ENCODE measurements at places on chromosomes 5 and 9.
A peak's percentile ranks its signal among the peaks of the same experiment; 100 is the strongest.

GRCh38 chr5:93078082-93079038, 502.7 kb downstream of the NR2F1-AS1 start:
- no peak for DNase-seq

GRCh38 chr9:90219548-90220118, 423.0 kb downstream of the DIRAS2 start:
- peak; percentile 55 for DNase-seq

GRCh38 chr5:157748760-157749461, 5.4 kb downstream of the LSM11 start:
- no peak for DNase-seq

GRCh38 chr5:122607818-122608217, 167.1 kb upstream of the SNX2 start:
- no peak for DNase-seq

GRCh38 chr5:170343177-170343576, 45.6 kb upstream of the LCP2 start:
- DNase-seq = no peak

GRCh38 chr9:136837146-136837855, 5.0 kb upstream of the AJM1 start:
- no peak for DNase-seq

GRCh38 chr5:64834611-64835010, 65.9 kb downstream of the CWC27 start:
- DNase-seq = no peak

- DNase-seq = no peak
These were observed 34.5 kb upstream of the SPARC start for GRCh38 chr5:151721087-151721646.

GRCh38 chr5:113450462-113450861, 15.7 kb upstream of the TSSK1B start:
- no peak for DNase-seq

- no peak for DNase-seq
These were observed 59.6 kb upstream of the IL17B start for GRCh38 chr5:149438711-149439132.

DNA sequence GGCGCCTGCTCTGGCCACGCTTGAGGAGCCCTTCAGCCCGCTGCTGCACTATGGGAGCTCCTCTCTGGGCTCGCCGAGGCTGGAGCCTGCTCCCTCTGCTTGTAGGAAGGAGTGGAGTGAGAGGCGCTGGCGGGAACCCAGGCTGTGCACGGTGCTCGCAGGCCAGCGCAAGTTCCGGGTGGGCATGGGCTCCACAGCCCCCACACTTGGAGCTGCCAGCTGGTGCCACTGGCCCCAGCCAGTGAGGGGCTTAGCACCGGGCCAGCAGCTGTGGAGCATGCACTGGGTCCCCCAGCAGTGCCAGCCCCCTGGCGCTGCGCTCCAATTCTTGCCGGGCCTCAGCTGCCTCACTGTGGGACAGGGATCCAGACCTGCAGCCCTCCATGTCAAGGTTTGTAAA, 122.1 kb upstream of the CD180 start:
- no peak for DNase-seq

DNA sequence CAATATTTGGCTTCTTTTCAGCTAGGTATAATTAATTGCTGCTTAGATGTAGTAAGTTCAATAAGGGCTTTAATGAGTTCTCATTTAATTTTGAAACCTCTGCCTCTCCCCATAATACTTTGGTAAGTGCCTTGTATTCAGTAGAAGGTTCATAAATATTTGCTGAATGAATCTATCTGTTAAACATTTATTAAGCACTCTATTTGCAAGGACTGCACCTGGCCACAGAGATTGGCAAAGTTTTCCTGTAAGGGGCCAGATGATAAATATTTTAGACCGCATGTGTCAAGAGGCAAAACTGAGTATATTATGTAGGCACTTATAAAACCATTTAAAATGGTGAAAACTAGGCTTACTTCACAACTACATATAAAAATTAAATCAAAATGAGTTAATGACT, 19.0 kb upstream of the GNA14 start:
- no peak for DNase-seq

- no peak for DNase-seq
These were observed 1.4 kb upstream of the CSNK1A1 start for GRCh38 chr5:149552553-149553160.

DNA sequence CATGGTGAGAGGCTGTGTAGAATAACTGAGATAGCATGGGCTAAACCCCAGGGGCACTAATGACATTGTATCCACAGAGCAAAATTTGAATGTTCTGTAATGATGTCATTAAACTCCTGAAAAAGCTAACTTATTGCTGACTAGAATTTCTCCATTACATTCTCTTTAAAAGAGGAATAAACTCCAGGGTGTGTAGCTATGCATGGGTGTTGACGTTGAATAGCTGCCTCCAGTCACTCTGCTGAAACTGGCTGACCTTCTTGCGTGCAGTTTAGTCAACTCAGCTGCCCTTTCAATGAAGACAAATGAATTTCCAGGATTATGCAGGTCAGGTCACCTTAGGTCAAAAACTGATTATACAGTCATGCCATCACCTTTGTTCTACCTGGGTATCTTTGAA, 617.5 kb upstream of the WWC1 start:
- no peak for DNase-seq

DNA sequence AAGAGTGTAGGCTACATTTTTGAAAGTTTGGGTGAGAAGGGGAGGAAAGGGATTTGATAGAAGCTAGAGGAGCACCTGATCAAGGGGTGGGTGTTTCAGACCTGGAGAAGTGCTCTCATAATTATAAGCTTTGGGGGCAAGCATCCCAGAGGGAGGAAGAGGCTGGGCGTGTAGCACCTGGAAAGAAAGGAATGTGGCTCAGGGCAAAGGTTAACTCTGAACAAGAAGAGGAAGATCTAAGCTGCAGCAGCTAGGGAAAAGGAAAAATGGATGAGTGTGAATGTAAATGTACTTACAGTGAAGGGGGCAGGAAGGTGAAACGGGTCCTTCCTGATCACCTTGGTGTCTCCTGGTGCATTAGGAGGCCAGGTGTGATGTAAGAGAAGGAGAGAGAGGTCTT, 49.8 kb upstream of the ANKRD55 start:
- no peak for DNase-seq

DNA sequence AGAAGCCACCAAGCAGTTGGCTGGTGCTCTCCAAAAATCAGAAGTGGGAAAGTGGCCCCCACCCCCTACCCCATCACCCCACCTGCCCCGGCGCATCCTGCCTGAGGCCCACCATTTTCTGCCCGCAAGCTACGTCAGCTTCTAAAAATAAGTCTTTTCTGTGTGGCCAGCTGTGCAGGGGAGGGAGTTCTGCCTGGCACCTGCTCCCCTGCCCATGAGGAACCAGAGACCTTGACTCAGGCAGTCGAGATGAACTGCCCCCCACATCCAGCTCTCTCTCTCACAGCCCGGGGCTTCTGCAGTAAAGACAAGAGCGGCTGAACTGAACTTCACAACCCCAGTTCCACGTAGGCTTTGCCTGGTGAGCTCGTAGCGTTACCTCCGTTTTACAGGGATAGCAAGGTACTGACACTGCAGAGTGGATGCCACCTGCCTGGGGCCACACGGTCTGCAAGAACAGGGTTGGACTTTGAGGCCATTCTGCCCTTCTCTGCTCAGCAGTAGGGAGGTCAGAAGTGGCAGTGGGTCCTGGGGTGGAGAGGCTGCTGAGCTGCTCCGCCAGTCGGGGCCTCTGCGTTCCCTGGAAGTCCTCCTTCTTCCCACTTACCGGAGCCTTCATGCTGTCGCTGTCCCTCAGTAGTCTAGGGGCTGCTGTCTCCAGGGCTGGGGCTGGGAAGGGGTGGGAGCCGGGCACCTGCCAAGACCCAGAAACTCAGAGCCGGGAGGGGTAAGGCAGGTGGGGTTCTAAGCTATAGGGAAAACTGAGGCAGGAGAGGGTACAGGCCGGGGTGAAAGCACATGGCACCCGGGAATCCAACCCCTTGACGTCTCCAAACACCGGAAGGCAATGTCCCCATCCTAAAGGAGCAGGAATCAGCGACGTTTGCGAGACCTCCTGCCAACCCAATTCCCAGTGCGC, 781 bp downstream of the ST6GALNAC4 start:
- DNase-seq = peak; percentile 66

DNA sequence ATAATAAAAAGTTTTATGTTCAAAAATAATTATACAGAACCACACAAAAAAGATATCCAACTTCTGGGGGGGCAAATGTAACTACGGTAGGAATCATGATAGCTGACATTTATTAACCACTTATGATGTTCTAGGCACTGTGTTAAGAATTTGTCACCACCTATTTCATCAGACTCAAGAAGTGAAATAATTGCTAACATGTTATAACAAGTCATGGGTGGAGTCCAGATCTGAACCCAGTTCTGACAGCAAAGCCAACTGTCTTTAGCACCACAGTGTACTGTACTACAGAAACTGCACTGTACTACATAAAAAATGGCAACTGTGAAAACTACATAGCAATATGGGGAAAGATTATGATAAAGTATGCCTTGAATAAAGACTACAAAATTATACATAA, 3.0 kb upstream of the SAP30L start:
- no peak for DNase-seq

- DNase-seq = no peak
These were observed 31.9 kb upstream of the SSBP2 start for GRCh38 chr5:81782811-81783210.

- no peak for DNase-seq
These were observed 847.3 kb downstream of the MAT2B start for GRCh38 chr5:164352695-164353094.

DNA sequence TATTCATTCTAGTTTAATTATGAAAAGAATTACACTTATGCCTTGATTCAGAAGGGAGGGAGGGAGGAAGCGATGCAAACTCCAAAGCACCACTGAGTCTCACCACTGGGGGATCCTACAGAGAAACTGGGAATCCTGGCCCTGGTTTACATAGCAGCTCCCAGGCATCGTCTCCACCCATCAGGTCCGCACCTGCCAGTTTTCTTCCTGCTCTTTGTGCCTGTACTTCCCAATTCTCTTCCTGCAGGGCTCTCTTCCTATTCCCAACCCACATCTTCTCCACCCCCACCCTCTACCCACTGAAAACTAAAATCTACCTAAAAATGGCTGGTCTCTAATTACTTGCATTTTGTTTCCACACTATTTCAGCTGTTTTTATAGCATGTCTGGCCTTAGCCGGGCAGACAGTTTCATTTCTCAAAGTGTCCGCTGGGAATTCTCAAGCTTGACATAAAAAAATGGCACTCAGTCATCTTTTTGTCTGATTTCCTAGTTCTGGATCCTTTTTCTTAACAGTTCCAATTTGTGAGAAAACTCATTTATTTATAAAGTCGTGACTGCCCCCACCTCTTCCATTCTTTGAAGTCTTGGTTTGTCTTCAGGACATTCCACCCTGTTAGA, 1.6 kb upstream of the TNIP1 start:
- no peak for DNase-seq

DNA sequence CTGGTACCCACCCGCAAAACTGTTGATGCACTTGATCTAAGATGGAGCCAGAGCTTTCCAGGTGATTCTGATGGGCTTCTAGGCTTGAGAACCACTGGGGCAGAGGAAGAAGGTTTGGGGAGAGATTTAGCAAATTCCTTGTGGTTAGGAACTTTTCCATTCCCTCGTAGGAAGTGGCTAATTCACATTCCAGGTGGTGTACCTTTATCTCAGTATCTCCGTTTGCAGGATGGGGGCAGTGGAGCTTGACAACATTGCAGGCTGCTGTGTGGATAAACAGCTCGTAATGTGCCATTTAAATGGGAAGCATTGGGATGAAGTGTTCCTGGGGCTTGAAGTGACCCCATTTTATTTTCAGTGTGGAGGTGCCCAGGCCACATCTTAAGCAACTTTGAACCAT, 172.9 kb upstream of the IL12B start:
- DNase-seq = no peak

DNA sequence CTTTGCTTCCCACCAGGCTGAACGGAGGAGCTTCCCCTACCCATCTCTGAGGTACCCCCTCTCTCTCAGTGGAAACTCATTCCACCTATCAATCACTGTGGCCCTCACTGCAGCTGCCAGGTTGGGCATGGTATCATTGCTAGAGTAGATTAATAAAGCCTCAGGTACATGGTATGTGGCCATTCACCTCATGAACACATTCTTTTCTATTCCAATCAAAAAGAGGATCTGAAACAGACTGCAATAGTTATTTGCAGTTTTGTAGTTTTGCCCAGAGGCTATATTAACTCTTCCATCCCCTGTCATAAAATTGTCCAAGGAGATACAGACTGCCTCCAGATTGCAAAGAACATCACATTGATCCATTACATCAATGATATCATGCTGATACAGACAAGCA, 85.8 kb upstream of the MVB12B start:
- DNase-seq = no peak

GRCh38 chr5:6837095-6837494, 123.9 kb downstream of the TENT4A start:
- DNase-seq = no peak

DNA sequence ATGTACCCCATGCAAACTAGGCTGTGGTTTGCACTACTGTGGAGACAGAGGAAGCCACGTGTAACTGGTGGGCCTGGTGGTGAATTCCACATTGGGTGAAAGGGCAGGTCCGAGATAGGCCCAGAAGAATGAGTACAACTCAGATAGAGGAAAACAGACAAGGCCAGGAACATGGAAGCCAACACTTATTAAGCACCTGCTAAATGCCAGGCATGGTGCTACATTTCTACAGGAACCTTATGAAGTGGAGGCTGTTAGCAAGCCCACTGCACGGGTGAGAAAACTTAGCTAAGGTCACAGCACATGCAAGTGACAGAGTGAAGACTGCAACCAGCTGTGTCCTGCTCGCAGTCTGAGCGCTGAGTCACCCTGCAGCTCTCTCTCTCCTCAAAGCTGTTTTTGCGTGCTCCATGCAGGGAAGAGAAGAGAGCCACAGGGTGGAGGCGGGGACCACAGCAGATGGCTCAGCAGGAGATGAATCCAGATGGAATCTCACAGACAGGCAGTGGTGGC, 65.5 kb upstream of the SPTLC1 start:
- no peak for DNase-seq

DNA sequence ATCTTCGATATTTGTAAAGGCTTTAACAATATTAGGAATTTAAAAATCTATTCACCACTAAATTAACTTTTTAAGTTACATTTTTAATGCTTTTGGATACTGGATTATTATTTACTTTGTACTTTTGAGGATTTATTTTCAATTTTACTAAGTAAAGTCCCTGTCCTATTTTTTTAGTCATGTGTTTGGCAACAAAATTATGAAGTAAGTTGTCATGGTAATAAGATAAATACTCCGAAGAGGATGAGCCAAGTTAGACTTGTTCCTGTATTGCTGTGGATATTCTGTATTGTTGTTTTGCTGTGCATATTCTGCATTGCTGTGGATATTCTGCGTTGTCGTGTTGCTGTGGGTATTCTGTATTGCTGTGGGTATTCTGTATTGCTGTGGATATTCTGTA, 210.1 kb downstream of the MTRR start:
- DNase-seq = no peak

GRCh38 chr5:6719896-6720560, 6.8 kb downstream of the TENT4A start:
- DNase-seq = no peak

DNA sequence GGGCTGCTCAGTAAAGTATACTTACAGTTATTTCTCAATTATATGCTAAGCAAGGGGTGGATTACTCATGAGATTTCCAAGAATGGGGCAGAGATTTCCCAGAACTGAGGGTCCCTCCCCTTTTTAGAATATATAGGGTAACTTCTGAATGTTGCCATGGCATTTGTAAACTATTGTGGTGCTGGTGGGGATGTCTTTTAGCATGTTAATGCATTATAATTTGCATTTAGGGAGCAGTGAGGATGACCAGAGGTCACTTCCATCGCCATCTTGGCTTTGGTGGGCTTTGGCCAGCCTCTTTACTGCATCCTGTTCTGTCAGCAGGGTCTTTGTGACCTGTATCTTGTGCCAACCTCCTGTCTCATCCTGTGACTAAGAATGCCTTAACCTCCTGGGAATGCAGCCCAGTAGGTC, 35.5 kb downstream of the TTC1 start:
- DNase-seq = no peak

All from activated naive CD8-positive, alpha-beta T cell treated with anti-CD3 and anti-CD28 coated beads, Interleukin-2, amount 10 ng/mL, durations not matched to agents 7 days and 5 days (primary cell).